ENCODE measurements at places on chromosomes 2 and 18.

DNA sequence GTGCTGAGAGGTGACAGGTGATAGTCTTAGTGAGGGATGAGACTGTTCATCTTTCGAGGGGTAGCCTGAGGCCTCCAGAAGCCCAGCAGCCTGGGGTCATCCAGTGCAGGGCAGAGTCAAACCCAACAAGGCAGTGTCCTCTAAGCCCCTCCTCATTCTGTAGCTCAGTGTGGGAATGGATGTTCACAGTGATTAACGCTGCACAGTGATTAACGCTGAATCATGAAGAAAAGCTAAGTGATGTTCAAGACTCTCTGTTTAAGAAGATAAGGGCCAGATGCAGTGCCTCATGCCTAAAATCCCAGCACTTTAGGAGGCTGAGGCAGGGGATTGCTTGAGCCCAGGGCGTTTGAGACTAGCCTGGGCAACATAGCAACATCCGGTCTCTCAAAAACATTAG is 56.3 kb upstream of the LAPTM4A start:
- DNase-seq: no peak

DNA sequence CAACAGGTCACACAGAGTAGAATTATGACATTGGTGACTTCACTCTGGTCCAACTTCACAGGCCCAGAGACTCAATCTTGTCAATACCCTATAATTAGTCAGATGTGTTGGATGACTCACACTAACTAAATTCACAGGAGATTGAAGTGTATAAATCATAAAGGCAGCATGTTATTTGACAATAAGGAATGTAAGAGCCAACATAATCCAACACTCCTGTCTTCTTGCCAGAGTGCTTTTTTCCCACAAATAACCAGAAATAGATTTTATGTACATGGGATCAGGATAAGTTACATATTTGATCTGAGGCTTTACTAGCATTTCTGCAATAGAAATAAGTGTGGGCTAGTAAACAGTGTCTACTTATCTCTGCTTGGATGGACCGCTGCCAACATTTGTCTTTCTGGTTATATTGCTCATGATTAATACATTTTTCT is 42.2 kb upstream of the ZSWIM2 start:
- no peak for DNase-seq

- DNase-seq: no peak
Measured at GRCh38 chr18:43876286-43876685, 599.0 kb upstream of the SYT4 start.

- DNase-seq: no peak
Measured at GRCh38 chr2:130851624-130852382, 15.1 kb downstream of the ARHGEF4 start.

GRCh38 chr2:41936771-41937463 is 110.9 kb upstream of the PKDCC start:
- no peak for DNase-seq

- DNase-seq: no peak
Measured at GRCh38 chr2:5818961-5819600, 126.9 kb downstream of the SOX11 start.

GRCh38 chr18:51091270-51091669 is 61.3 kb downstream of the SMAD4 start:
- DNase-seq: no peak
